ENCODE measurements at places on chromosomes 16 and 17.

DNA sequence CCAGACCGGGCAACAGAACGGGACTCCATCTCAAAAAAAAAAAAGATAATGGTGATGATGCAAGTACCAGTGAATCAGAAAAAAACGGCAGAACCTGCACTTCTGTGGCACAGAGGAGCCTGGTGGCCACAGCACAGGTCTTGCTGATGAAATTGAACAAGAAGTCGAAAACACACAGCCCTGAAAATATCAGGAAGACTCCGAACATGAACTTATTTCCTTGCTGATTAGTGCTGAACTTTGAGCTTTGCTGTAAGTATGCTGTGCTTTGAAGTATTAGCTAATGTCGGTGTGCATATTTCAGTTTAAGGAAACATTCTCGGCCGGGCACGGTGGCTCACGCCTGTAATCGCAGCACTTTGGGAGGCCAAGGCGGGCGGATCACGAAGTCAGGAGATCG lies 10.9 kb upstream of the MYO15B start:
- no peak for DNase-seq

DNA sequence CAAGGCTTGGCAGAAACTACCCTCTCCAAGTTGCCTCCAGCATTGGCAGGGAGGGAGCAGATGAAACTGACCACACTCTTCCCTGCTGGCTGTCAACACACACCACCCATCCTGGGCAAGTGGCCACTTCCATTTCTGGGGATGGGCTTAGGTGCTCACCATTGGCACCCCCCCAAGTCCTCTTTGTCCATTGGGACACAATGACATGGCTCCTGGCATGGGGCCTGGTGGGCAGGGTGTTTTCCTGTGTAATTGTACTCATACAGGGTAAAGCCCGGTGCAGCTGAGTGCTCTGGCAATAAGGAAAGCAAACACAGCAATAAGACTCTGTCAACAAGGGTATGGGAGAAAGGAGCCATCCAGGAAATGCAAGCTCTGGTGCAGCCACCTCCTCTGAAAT lies 22.6 kb downstream of the SCNN1B start:
- DNase-seq: no peak

- DNase-seq: no peak
These were observed 120.9 kb downstream of the MRM1 start for GRCh38 chr17:36722121-36722902.

DNA sequence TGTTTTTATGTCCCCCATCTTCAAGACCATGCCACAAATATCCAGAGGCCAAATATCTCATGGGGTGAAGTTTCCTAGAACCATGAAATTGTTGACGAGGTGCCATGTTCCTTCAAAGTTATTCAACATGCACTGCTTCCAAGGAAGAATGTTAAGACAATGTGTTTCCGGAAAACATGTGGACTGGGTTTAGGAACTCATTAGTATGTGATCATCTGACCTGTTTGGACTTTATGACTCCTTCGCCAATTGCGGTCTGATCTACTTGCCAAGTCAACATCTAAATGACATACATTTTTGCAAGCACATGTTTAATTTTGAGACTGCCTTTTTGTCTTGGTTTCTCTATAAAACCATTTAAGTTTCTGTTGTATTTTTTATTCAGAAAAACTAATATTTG lies 234.8 kb downstream of the MAF start:
- DNase-seq: no peak

GRCh38 chr17:76659928-76660655 lies 16.5 kb upstream of the ST6GALNAC1 start:
- no peak for DNase-seq

DNA sequence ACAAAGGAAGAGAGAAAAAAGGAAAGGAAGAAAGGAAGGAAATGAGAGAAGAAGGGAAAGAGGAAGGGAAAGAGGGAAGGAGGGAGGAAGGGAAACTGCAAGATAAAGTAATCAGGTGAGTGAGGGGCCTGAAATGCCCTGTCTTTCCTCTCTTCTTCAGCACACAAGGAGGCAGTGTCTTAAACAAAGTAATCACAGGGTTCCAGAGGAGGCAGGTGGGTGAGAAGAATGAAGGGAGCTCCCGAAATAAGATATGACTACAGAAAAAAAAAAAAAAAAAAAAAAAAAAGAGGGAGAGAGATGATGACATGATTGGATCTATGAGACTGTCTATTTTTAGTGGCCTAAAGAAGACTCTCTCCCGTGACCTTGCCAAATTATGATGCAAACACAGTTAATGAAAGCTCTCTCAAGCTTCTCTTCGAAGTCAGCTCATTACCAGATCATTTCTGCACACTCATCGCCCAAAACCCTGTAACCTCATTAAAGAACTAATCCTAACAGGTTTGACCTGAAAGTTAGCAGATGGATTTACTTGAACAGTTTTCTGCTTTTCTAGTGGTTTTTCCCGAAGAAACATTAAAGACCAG lies 53.6 kb downstream of the CDH11 start:
- DNase-seq: no peak

GRCh38 chr17:76014100-76014924 lies 12.8 kb downstream of the EVPL start:
- peak; percentile 37 for DNase-seq

DNA sequence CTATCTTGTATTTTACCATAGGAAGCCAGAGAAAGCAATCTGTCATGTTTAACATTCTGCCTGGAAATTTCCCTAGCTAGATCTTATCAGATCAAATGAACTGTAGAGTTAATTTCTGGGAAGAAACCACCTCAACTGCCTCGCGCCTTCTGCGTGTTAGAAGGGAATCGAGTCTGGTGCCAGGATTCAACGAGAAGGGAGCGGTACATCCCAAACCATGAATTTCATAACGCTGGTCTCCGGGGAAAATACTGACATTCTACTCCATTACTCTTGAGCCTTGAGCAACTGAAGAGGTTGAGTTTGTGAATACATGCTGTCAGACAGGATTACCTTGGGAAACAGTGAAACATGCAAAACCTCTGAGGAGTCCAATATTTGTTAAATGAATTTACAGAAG lies 35.2 kb downstream of the MPHOSPH6 start:
- DNase-seq: no peak

- DNase-seq: no peak
These were observed 671 bp downstream of the DGKE start for GRCh38 chr17:56834380-56835263.

- no peak for DNase-seq
These were observed 50.4 kb upstream of the ERN1 start for GRCh38 chr17:64180089-64181073.

GRCh38 chr16:11560701-11561453 lies 25.8 kb downstream of the LITAF start:
- DNase-seq: no peak

- DNase-seq: no peak
These were observed 6.1 kb upstream of the PHF12 start for GRCh38 chr17:28957277-28957991.

- no peak for DNase-seq
These were observed 7.2 kb downstream of the CTF1 start for GRCh38 chr16:30903596-30903995.

GRCh38 chr17:36742267-36743000 lies 141.1 kb downstream of the MRM1 start:
- no peak for DNase-seq

DNA sequence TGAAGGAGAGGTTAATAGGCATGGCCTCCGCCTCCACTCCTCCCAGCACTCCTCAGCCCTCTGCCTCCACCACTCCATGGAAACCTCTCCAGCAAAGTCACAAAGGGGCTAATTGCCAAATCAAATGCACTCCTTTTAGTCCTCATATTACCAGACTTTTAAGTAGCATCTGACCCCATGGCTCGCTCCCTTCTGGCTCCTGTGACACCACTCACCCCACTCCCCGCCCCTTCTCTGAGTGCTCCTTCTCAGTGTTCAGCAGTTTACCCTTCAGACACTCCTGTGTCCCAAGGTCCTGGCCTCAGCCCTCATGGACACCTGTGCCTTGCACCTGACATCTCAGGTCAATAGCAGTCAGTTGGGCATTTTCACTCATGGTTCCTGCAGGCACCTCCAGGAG lies 243.5 kb upstream of the CCL2 start:
- no peak for DNase-seq

GRCh38 chr17:81898029-81898866 lies 3.8 kb upstream of the NPB start:
- DNase-seq: no peak

DNA sequence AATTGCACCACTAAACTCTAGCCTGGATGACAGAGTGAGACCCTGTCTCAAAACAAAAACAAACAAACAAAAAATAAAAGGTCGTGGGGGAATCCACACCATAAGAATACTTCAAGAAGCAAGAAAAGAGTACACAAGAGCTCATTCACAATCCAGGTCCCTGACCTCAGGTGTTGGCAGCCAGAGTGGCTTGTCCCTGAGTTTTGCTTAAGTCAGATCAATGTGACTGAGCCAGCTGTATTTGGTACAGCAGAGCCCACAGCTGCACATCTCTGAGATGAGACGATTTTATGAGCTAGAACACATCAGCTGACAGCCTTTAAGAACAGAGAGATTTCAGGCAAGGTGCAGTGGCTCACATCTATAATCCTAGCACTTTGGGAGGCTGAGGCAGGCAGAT lies 22.4 kb downstream of the CACNG1 start:
- no peak for DNase-seq

DNA sequence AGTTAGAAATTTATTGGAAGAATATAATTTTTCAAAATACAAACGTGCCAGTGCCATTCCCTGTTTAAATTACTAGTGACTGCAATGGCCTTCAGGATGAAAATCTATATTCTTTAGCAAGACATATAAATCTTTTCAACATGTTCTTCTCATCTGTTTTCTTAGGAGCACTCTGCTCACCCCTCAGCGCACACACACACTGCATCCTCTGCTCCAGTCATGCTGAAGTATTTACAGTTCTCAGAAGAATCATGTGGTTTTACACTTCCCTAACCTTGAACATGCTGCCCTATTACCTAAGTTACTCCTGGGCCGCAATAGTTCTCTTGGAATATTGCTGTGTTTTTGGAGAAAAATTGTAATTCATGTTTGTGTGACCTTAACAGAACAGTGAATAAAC lies 820.6 kb downstream of the CDH8 start:
- no peak for DNase-seq

DNA sequence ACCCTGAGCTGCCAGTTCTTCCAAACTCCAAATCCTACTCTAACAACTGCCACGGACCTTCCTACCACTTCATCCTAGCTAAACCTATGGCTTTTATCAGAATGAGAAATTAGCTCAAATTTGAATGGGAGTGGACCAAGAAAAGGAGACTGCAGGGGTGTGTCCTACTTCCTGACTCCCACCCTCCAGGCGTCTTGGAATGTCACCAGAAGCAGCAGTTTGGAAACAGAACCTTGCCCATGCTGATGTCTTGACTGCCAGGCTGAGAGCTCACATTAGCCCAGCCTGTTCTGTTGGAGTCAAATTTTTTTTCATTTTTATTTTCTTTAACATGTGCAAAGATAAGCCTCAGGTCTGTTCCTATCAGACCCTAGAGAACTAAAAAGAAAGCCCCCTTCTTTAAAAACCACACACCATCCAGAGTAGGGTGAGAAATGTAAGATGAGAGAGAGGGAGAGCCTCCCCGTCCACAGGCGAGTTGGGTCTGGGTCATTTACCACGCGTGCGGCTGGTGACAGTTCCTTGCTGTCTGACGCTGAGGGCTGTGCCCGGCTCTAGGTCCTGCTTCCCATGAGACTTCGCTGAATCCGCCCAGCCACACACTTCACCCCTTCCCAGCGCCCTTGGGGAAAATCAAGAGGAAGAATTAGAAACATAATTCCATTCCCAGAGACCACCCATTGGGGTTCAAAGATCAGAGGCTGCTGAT lies 54.3 kb downstream of the WNT3 start:
- DNase-seq: no peak

GRCh38 chr17:67386965-67387551 lies 10.0 kb downstream of the PITPNC1 start:
- no peak for DNase-seq

GRCh38 chr17:48629411-48629759 lies 3.2 kb upstream of the HOXB9 start:
- DNase-seq: no peak

DNA sequence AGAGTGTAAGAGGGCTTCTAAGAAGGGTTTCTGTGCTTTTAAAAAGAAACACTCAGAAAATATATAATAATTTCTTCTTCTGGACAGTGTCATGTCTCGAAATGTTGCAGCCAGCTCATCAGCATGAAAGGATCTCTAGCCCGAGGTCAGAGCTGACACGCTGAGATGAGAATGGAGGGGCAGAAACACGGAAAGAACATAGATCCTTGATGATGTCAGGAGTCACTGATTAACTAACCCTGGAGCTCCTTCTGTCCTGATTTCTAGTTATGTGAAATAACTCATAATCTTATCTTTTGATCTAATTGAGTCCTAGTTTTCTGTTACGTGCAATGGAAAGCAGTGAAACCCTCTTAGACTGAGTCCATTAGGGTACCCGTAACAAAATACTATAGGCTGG lies 10.3 kb upstream of the TOX3 start:
- DNase-seq: no peak

DNA sequence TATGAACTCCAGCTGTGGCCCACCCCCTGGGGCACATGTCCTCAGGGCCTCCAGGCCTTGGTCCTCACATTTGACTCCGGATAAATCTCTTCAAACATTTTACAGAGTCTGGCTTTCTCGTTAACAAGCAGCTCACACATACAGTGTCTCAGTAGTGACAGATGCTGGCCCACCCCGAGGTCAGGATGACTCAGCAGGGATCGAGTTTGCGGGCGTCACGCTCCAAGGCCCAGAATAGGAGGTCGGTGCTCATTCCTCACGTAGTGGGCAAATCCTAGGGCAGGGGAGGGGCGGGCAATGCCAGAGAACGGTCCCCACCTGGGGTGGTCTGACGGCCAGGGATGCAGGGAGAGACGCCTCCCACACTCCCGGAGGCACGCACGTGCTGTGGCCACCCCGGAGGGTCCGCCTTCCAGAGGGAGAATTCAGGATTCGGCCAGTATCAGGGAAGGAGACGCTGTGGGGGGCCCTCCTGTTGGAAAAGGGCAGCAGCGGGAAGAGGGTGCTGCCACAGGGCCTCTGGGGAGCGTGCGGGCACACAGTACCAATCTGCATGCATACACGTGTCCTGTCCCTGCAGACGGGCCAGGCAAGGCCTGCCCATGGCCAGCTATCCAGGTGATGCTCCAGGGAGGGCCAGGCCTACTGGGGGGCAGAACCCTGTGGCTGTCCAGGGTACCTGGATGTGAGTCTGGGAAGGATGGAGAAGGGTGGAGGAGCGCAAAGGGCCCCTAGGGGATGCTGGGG lies 8.6 kb downstream of the SLC7A5 start:
- DNase-seq: no peak

DNA sequence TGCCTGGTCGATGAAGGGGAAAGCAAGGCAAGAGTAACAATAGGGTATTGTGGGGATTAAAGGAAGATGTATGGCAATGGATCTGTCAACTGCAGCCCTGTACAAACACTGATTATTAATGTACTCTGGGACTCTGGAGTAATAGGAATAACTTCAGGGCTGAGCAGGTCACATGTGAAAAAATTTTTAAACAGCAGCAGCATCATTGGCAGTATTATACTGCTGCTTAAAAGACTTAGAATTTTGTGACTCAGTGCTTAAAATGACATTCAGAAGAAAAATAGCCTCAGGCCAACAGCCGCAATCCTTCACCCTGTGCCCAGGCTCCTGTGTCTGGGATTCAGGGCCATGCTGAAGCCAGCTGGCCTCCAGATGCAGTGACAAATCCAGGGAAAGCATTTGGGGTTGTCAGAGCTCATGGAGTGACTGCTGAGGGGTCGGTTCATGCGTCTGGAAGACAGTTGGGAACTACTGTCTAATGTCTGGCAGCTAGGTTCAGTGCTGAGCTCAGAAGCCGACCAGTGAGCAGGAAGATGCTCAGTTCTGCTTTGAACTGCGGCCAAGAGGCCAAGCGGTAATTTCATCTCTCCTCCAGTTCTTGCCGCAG lies 22.2 kb downstream of the TEX2 start:
- no peak for DNase-seq
